ENCODE measurements at places on chromosomes 6 and 20. TPM values are rescaled to one million over a fixed set of nuclear protein-coding genes. Genes with fewer than 3 reads are reported as not detected.

Gene ZSCAN31
- total RNA-seq, result 2.0 TPM

Gene PBX2
- total RNA-seq, result 89.4 TPM

Gene F13A1
- total RNA-seq, result not detected

DNA sequence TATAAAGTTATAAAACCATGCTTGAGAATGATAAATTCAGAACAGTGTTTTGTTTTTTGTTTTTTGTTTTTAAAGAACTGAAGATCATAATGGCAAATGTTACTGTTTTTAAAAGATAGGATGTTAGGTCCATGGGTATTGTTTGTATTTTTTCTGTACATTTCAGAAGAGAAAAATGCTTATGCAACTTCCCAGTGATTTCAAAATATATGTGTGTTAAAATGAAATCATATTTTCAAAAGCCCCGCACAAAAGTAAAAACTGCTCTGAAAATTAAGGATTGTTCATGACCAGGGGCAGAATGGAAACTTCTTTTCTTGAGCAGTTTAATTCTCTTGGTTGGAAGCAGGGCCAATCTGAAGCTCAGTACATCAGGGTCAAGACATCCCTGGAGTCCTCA lies 109.2 kb upstream of the SIRPG start:
- no peak overlapping the region for H3K4me3 ChIP-seq
- no peaks in the 10 kb centered on the region for H3K36me3 ChIP-seq
- H3K27ac ChIP-seq, result no peak overlapping the region
- no peaks in the 10 kb centered on the region for H3K4me1 ChIP-seq
- no peaks in the 10 kb centered on the region for H3K27me3 ChIP-seq
- DNase-seq, result no peak

GRCh38 chr20:53737396-53738038 lies 143.9 kb upstream of the ZNF217 start:
- H3K27me3 ChIP-seq, result no peaks in the 10 kb centered on the region
- no peak for DNase-seq
- peak overlapping the region; percentile 89 for H3K4me3 ChIP-seq
- H3K27ac ChIP-seq, result peak overlapping the region; percentile 98
- H3K4me1 ChIP-seq, result peaks cover 54% of the 10 kb centered on the region
- H3K36me3 ChIP-seq, result peaks cover 5% of the 10 kb centered on the region

DNA sequence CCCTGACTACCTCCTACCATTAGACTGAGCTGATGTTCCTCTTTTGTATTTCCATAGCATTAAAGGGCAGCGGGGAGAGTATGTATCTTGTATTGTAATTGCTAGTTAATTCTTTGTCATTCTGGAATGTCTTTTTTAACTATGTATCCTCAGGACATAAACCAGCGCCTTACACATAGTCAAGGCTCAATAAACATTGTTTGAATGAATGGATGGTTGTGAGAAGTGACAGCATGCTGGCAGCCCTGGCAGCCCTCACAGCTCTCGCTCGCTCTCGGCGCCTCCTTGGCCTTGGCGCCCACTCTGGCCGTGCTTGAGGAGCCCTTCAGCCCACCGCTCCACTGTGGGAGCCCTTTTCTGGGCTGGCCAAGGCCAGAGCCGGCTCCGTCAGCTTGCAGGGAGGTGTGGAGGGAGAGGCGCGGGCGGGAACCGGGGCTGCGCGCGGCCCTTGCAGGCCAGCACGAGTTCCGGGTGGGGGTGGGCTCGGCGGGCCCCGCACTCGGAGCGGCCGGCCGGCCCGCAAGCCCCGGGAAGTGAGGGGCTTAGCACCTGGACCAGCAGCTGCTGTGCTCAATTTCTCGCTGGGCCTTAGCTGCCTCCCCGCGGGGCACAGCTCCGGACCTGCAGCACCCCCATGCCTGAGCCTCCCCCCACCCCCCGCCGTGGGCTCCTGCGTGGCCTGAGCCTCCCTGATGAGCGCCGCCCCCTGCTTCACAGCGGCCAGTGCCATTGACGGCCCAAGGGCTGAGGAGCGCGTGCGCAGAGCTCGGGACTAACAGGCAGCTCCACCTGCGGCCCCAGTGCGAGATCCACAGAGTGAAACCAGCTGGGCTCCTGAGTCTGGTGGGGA lies 93.1 kb downstream of the RNF182 start:
- no peak overlapping the region for H3K27ac ChIP-seq
- H3K4me3 ChIP-seq, result no peak overlapping the region
- DNase-seq, result no peak
- peaks cover 23% of the 10 kb centered on the region for H3K27me3 ChIP-seq

DNA sequence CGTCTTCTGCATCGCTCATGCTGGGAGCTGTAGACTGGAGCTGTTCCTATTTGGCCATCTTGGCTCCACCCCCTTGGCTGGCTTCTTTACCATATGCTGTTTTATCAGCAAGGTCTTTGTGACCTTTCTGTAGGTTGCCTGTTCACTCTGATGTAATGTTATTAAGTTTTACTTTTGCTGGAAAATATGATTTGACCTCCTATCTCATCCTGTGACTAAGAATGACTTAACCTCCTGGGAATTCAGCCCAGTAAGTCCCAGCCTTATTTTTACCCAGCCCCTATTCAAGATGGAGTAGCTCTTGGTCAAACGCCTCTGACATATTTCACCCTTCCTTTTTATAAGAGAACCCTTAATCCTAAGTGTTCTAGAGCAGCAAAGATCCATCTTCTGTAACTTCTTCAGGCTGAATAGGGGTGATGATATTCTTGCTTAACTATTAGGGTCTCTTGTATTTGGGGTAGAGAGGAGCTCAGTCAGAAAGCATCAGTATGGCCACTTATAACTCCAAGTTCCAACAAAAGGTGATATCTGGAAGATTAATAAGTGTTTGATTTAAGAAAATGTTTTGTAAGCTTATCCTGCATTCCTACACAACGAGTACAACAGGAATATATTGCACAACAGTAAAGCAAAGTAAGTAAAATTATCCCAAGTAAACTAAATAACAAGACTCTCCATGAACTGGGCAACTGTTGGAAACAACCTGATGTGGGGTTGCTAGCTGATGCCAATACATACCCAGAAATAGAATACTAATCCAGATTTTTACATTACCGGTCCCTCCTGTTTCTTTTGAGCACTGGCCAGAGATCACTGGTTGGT lies 23.1 kb upstream of the HMGN3 start:
- H3K4me1 ChIP-seq, result no peaks in the 10 kb centered on the region
- H3K27me3 ChIP-seq, result peaks cover 6% of the 10 kb centered on the region
- no peak overlapping the region for H3K4me3 ChIP-seq
- H3K36me3 ChIP-seq, result peaks cover 12% of the 10 kb centered on the region

DNA sequence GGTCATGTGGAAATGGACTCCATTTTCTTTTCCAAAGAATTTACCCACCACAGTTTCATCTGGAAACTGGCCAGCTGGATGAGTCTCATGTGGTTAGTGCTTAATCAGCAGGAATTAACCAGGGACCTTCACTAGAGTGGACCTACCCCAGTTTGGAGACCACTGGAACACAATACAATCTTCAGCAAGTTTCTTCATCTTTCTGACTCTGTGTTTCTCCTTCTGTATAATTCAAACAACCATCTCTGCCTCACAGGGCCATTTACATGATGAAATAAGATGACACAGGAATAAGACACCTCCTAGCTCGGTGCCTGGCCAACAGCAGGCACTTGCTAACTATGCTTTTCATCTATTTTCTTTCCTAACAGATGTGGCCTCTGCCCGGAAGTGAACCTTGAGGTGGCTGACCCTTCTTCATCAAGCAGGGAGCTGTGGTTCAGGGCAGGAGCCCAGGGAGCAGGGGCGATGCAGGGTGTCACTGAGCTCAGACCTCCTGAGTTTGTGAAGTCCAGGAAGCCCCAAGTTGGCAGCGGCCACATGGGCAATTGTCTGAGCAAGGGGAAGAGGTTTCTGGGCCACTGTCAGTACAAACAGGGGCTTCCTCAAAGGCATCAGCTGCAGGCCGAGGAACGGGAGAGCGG lies 98.8 kb downstream of the SOD2 start:
- H3K27ac ChIP-seq, result no peak overlapping the region
- no peaks in the 10 kb centered on the region for H3K4me1 ChIP-seq
- no peak for DNase-seq
- H3K36me3 ChIP-seq, result no peaks in the 10 kb centered on the region

Gene TCF15
- 0.36 TPM for total RNA-seq

Gene SLCO4A1
- total RNA-seq, result 88.3 TPM

DNA sequence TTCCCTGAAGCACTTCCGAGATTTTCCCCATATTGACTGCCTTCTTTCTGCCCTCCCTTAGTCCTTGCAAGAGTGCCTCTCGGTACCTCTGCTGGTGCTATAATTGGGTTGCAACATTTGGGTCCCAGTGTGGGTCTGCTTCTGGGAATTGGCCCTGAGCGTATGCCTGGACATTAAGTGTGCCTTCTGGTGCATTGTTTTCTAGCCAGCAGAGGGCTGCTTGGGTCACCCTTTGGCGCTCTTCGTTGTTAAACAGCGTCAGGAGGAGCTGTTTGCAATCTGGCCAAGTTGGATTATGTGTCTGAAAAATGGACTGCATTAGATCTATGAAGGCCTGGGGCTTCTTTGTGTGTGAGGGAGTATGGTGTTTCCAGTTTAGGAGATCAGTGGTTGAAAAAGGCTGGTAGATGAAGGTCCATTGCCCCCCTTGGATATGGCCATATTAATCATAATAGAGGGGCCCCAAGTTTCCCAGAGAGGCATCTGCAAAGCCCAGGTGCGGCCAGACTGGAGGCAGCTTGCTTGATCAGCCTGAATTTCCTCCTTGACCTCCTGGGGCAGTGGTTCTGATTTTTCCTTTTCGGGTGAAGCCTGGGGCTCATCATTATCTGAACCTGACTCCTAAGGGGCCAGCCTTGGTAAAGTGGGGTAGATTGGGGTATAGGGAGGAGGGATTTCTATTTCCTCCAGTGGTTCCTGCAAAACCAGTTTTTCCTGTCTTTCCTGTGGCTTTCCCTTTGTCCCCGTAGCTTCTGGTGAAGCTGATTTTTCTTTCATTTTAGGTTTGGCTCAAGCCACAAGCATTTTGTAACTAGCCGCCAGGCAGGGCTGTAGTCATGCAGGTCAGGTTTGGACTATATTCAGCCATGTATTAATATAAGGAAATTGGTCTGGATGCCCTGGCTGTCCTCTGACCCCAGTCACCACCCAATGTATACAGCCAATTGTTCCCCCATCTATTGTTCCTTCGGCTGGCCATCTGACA lies 85.4 kb upstream of the GPR6 start:
- no peak overlapping the region for H3K4me3 ChIP-seq
- H3K4me1 ChIP-seq, result no peaks in the 10 kb centered on the region
- no peak for DNase-seq
- H3K27ac ChIP-seq, result no peak overlapping the region
- H3K27me3 ChIP-seq, result peaks cover 20% of the 10 kb centered on the region
- H3K36me3 ChIP-seq, result no peaks in the 10 kb centered on the region

Gene HAO1
- not detected for total RNA-seq

DNA sequence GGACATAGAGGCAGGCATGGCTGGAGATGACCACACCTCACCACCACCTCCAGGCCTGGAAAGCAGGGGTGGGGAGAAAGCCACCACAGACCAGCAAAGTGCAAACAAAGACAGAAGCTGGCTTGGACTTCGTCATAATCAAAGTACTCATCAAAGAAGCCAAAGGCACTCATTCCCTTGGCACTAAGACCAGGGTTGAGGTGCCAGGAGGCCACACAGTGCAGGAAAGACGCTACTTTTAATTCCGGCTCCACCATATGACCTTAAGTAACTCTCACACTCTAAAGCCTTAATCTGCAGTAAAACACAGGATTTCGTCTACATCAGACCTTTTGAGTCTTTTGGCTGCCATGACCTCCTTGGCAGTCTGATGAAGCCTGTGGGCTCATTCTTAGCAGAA lies 123.1 kb downstream of the HIVEP2 start:
- peaks cover 11% of the 10 kb centered on the region for H3K36me3 ChIP-seq
- DNase-seq, result no peak
- H3K27me3 ChIP-seq, result no peaks in the 10 kb centered on the region
- H3K4me3 ChIP-seq, result peak overlapping the region; percentile 27
- peaks cover 55% of the 10 kb centered on the region for H3K4me1 ChIP-seq

Gene C4A
- 4.4 TPM for total RNA-seq

All from natural killer cell treated with Interleukin-12 subunit alpha and Interleukin-12 subunit beta and Interleukin-15 and Interleukin-18, amount 100 ng/mL, for 72 hours (primary cell).